ENCODE measurements at places on chromosomes 7 and 10.

- DNase-seq = peak; percentile 40
Measured at GRCh38 chr10:78626471-78626870, 442.3 kb upstream of the ZMIZ1 start.

DNA sequence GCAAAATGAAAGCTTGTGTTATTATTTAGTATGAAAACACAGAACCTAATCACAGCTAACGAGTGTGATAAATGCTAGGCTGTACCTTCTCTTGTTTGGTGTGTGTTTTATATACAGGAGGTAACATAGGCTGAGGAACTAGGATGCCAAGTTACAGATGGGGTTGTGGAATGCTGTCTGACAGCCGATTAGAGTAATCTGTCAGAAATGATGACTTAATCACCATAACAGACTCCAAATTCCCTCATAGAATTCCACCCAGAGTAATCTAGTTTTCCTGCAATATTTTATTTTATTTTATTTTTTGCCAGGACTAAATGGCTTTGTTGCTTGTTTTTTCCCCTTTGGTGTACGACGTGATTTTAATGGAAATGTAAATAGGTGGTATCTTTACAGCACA, 221.2 kb downstream of the CELF2 start:
- no peak for DNase-seq

DNA sequence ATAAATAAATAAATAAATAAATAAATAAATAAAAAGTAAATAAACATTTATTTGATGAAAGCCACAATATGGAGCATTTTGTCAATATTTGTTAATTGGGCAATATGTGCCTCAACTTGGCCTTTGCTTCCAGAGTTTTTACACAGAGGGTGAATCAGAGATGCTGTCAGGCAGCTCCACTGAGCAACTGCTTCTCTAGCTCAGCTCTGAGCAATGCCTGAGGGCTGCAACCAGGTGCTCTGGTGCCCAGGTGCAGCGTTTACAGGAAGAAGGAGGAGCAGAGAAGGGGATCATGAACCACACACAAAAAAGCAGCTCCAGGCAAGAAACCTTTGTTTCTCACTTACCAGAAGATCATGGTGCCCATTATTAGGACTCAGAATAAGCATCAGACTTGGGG, 876.2 kb upstream of the AUTS2 start:
- DNase-seq = peak; percentile 14

DNA sequence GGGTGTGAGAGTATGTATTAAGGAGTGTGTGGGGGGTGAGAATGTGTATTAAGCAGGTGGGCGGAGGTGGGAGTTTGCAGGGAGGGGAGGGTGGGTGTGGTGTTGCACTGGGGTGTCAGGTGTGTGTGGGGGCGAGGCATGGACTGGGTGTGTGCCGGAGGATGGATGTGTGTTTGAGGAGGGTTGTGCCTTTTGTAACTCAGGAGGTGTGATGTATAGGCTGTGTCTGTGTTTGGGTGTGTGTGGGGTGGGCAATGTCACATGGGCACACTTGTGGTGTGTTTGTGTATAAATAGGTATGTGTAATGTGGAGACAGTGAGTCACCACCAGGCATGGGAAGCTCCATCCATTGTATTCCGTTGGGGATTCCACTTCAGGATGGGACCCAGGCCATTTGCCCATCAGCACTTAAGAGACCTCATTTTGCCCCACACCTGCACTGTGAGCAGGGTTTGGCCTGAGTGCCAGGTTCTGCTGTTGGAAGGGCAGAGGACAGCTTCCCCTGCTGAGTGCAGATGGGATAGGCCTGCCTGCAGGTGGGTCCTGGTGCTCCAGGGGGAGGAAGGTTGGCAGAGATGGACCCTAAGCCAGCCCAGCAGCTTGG, 5.8 kb downstream of the UNC5B start:
- peak; percentile 41 for DNase-seq

DNA sequence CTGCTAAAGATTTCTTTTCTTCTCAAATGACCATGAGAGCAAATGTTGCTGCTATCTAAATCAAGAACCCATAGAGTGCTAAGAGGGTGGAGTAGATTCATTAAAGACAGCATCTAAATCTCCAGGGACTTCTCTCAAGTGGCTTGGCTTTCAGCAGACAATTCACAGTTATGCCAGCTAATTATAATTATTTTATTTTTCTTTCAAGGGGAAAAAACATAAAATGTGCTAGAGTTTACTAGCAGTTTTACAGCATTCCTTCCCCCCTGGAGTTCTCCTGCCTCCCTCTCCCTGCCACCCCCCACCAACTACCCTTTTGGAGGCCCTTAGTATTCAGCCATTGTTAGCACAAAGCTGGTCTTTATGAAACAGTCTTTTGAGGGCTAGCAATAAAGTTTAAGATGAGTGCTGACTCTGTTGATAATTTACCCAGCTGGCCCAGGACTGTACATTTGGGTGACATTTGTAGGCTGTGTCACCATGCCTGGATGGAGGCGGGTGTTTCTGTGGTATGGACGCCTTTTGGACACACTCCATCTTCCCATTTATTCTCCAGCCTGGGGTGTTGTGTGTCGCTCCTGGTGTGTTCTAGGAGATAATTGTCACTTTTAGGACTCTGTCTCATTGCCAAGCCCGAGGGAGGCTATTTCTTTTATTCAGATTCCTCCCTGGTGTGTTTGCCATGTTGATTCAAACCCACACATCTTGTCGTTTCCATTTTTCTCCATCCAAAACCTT, 160.2 kb downstream of the CREB5 start:
- no peak for DNase-seq

- DNase-seq = peak; percentile 15
Measured at GRCh38 chr7:157490465-157490912, 153.7 kb downstream of the DNAJB6 start.

GRCh38 chr7:33459340-33459751, 330.0 kb downstream of the BBS9 start:
- DNase-seq = no peak

- DNase-seq = no peak
Measured at GRCh38 chr10:71850021-71850742, 869 bp downstream of the PSAP start.

DNA sequence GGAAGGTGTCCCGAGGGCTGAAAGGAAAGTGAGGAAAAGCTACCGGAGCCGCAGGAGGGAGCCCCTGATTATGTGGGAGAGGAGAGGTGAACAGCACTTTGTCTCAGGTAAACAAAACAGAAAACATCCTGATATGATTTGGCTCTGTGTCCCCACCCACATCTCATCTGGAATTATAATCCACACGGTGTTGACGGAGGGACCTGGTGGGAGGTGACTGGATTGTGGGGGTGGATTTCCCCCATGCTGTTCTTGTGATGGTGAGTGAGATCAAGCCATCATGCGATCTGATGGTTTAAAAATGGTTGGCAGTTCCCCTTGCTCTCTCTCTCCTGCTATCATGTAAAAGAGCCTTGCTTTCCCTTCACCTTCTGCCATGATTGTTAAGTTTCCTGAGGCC, 3.0 kb downstream of the POLD2 start:
- no peak for DNase-seq

DNA sequence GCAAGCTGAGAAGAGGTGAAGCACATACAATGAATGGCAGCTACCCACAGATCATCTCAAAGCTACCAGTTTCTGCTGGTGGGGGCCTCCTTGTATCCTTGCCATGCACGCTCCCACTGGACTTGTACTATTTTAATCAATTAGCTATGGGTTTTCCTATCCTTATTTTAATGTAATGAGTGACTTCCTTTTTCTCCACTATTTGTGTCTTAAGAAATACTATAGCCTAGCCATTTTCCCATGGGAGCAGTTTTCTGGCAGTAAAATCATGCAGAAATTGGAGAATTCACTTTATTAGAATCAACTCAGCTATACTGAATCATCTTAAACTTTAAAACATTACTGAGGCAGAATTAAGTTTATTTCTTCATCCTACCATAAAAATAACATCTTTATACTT, 73.5 kb downstream of the CTNNA3 start:
- DNase-seq = no peak

- no peak for DNase-seq
Measured at GRCh38 chr10:513393-513792, 176.1 kb downstream of the DIP2C start.

DNA sequence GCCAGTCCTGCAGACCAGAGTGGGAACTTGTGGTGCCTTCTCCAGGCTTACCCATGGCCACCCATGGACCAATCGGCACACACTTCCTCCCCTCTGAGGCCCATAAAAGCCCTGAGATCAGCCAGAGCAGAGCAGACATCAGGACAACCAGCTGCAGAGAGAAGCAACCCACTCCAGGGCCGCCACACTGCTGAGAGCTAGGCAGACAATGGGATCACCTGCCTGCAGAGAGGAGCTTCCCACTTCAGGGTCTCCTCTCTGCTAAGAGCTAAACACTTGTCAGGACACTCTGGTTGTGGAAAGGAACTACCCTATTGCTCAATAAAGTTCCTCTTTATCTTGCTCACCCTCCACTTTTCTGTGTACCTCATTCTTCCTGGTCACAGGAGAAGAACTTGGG, 34.0 kb downstream of the C7orf25 start:
- DNase-seq = no peak

DNA sequence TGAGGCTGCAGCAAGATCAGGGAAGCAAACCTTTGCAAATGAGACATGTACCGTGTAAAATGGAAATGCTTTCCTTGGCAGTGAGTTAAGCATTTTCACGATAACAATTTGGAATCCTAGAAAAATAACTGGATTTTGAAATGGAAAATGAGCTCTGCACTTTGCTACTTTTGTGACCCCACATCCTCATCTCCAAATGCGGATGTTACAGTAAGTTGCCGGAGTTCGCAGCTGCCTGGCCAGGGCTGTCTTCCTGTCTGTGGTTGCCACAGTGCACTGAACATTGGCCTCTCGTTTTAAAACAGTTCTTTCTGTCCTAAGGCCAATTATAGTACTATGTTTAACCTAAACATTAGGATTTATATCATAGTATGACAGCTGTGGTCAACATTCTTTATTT, 136.2 kb upstream of the FZD8 start:
- no peak for DNase-seq

- no peak for DNase-seq
Measured at GRCh38 chr10:120436439-120437112, 20.5 kb upstream of the PLPP4 start.

DNA sequence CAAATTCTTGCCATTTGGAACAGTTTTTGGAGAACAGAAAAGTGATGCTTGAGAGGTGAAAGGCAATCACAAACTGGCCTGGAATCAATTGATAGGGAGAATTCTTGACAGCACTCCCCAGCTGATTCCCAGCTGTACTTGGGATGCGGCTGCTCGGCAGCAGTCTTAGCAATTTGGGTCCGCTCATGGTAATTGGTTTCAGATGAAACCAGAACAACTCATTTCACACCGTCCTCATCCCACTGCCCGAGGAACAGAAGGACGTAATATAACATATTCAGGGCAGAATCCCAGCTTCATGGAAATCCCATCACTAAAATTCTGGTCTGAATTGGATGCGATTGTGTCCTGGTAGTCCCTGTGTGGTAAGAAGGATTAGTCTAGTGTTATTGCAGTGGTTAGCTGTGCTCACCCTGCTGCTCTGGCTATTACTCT, 223.3 kb upstream of the FERD3L start:
- no peak for DNase-seq

GRCh38 chr7:20777377-20778062, 9.2 kb downstream of the SP8 start:
- no peak for DNase-seq

DNA sequence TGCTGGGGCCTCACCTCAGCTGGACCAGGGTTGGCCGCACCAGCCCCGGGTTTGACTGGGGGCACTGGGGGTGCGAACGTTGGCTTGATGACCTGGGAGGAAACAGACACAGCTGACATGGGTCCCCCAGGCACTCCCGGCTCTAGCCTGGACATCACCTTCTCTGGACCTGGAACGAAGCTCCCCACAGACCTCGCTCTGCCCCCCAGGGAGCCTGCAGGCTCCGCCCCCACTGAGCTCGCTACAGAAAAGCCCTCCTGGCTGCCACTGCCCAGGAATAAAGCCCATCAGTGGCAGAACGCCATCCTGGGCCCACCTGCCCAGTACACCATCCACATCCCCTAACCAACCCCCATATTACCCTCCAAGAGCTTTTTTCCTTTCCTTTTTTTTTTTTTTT, 13.0 kb downstream of the ADAM8 start:
- no peak for DNase-seq
